Stimulated activated CD8-positive, alpha-beta memory T cell treated with anti-CD3 and anti-CD28 coated beads, Interleukin-12 subunit alpha, Interleukin-12 subunit beta, amount 100 ng/mL, for 4 hours (primary cell): ENCODE measurements at places on chromosomes 12 and 14.

DNA sequence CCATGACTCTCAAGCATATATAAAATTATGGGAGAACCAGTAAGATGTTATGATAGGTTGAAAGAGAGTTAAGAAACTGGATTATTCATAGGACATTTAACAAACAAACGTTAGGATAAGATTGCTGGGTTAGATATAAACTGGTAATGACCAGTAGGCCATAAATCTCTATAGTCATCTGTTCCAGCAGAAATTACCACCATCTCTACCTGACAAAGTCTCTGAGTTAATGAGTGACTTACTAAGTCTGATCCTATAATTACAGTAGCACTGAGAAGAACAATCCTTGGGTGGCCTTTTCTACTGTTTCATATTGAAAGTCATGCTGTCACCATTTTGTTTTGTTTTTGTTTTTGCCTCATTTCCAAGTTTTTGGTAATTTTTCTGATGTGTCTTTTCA is 136.9 kb upstream of the CNOT2 start:
- DNase-seq = no peak

DNA sequence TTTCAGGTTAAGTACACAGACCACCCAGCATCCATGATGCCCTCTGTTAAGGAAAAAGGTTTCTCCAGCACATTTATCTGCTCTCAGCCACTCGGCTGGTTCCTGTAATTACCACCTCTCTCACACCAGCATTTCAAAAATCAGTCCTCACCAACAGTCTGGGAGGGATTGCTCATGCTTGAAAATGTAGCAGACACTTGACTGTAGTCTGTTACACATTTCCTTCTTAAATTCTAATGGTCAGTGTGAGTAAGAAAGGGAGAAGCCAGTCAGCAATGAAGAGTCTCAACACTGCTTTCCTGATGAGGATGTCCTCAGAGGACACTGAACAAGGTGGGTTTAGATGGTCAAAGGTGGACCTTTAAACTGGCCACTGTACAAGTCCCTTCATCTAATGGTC is 6.0 kb downstream of the ZBTB39 start:
- no peak for DNase-seq

- DNase-seq = no peak
These were observed 58.3 kb downstream of the GUCY2C start for GRCh38 chr12:14638066-14638465.

DNA sequence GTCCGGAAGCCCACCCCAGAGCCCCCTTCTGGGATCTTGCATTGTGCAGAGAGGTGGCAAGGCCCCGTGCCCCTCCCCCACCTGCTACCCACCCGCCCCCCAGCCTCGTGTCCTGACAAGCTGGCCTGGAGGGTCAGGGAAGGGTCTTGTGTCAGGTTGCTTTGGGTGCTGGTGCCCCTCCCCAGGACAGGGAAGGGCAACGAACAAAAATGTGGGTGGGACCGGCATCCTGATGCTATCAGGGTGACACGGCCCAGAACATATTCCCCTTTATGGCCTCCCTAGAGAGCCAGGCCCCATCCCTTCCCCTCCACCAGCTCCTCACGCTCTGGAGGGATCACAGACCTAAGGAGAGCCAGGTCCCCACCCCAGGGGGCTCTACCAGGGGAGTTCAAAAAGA is 38.7 kb upstream of the TMEM179 start:
- no peak for DNase-seq

DNA sequence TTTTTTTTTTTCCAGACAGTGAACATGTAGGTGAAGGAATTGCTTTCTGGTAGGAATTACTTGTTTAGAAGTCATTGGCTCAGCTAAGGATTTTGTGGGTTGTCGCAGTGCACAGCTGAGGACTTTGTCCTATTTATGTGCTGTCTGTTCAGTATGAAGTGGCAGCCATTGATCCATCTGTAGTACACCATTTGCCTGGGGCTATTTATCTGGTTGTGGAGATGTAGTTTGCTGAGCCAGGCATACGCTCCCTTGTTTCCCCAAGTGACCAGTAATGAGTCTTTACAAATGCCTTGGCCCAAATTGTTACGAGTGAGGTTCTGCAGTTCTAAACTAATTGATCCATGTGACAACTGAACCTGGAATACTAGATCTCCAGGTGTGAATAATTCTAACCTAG is 140.1 kb downstream of the NRXN3 start:
- DNase-seq = no peak

- no peak for DNase-seq
These were observed 997 bp downstream of the CYP27B1 start for GRCh38 chr12:57765698-57766463.

DNA sequence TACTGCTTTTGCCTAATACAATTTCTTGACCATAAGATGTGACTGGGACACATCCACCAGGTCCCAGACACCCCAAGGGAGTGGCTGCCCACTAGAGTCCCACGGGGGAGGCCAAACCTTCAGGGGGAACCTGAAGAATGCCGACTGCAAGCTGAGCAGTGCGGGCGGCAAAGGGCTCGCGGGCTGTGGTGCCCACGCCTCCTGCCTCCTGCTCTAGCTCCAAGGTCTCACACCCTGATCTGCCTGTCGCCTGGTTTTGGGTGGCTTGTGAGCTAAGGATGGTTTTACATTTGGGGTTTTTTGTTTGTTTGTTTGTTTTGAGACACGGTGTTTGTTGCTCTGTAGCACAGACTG is 75.2 kb downstream of the MOK start:
- no peak for DNase-seq
